ENCODE measurements at places on chromosomes 5 and 9. TPM values are rescaled to one million over a fixed set of nuclear protein-coding genes. Genes with fewer than 3 reads are reported as not detected.

The AQP7 gene
- not detected for total RNA-seq

The GPX8 gene
- 29.6 TPM for total RNA-seq

The GFRA3 gene
- not detected for total RNA-seq

The GABRA1 gene
- not detected for total RNA-seq

The CYSRT1 gene
- total RNA-seq: 12.7 TPM
